ENCODE measurements at places on chromosomes 6 and 20.

GRCh38 chr6:56399250-56399671 is 151.9 kb upstream of the COL21A1 start:
- no peaks in the 10 kb centered on the region for H3K4me1 ChIP-seq
- H3K4me3 ChIP-seq = no peak overlapping the region
- DNase-seq = no peak
- H3K27ac ChIP-seq = no peak overlapping the region

DNA sequence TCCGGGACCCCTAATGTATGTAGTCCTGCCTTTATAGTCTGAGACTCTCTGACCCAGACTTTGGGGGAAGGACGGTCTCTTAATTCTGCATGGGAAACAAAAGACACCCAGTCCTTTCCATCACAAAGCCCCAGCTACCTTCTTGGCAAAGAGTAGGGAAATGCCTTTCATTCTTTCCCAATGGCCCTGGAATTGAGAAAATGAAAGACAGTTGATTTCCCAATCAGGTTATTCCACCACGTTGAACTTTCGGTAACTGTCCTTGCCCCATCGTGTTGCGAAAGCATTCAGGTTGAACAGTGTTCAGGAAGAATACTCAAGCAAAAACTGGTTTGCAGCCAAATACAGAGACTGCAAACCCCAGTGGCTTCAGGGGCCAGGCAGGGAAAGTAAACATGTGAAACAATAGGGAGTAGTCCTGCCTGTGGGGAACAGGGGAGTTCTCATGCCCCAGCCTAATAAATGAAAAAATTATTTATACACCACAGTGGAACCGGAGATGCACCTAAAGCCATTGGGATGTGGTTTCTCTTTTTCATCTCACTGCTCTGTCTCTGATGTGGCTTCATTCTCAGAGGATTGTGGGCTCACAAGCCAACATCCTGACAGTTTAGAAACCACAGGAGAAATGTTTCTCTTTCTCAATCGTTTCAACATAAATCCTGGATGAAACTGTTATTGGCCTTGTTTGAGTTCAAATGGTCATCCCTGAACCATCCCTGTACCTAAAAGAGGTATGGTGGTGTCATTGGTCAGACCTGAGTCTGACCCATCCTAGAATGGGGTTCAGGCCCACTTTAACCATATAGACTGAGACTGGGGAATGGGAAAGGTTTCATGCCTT is 44.2 kb upstream of the SLC9A8 start:
- no peak overlapping the region for H3K4me3 ChIP-seq
- H3K36me3 ChIP-seq = no peaks in the 10 kb centered on the region
- H3K4me1 ChIP-seq = peaks cover 57% of the 10 kb centered on the region
- H3K27me3 ChIP-seq = no peaks in the 10 kb centered on the region
- peak overlapping the region; percentile 60 for H3K27ac ChIP-seq

DNA sequence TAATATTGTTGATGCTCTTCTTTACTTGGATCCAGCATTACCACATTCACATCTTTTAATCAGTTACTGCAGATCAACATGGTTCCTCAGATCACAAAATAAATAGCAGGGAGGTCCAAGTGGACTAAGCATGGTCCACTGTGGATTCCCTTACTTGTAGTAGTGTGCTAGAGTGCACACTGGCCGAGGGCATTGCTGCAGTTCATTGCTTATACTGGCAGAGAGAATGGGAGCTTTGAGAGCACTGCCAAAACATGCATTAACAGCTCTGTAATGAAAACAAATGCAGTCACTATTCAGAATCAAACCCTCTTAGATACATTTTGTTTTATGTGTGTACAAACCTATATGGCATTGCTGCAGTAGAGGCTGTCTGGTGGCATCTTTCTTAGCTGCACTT is 471.5 kb downstream of the CD109 start:
- H3K4me3 ChIP-seq = no peak overlapping the region
- no peak overlapping the region for H3K27ac ChIP-seq
- peaks cover 6% of the 10 kb centered on the region for H3K4me1 ChIP-seq
- no peaks in the 10 kb centered on the region for H3K36me3 ChIP-seq

DNA sequence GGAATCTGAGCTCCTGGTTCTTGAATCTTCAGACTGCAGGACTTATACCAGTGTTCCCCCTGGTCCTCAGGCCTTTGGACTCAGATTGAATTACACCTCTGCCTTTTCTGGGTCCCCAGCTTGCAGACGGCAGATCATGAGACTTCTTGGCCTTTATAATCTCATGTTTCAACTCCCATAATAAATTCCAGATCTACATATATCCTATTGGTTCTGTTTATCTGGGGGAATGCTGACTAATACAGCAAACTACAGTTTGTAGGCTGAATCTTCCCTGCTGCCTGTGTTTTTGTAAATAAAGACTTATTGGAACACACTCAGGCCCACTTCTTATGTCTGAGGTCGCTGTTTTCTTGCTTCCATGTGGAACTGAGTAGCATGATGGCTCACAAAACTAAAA is 184.7 kb downstream of the HDGFL1 start:
- H3K4me1 ChIP-seq = no peaks in the 10 kb centered on the region
- no peak overlapping the region for H3K4me3 ChIP-seq
- no peak overlapping the region for H3K27ac ChIP-seq
- no peaks in the 10 kb centered on the region for H3K27me3 ChIP-seq
- H3K36me3 ChIP-seq = no peaks in the 10 kb centered on the region

DNA sequence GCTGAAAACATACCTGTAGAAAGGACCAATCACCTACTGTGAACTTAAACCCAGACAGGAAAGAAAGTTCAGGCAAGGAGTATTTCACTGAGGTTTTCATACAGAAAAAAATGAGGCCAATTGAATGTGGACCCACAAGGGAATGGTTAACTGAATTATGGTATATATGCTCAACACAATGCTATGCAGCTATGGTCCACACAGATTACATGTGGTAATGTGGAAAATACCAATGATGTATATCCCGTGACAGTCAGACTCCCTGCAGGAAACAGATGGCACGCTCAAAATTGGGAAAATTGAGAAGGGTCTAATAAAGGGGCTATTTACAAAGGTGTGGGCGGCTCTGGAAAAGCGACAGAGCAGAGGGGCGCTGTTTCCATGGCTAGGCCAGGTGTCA is 47.1 kb upstream of the PIM1 start:
- no peak overlapping the region for H3K27ac ChIP-seq
- no peak for DNase-seq

- no peak overlapping the region for H3K4me3 ChIP-seq
- H3K4me1 ChIP-seq = no peaks in the 10 kb centered on the region
- H3K27me3 ChIP-seq = no peaks in the 10 kb centered on the region
- DNase-seq = no peak
Measured at GRCh38 chr6:151464702-151465101, 12.8 kb upstream of the RMND1 start.

DNA sequence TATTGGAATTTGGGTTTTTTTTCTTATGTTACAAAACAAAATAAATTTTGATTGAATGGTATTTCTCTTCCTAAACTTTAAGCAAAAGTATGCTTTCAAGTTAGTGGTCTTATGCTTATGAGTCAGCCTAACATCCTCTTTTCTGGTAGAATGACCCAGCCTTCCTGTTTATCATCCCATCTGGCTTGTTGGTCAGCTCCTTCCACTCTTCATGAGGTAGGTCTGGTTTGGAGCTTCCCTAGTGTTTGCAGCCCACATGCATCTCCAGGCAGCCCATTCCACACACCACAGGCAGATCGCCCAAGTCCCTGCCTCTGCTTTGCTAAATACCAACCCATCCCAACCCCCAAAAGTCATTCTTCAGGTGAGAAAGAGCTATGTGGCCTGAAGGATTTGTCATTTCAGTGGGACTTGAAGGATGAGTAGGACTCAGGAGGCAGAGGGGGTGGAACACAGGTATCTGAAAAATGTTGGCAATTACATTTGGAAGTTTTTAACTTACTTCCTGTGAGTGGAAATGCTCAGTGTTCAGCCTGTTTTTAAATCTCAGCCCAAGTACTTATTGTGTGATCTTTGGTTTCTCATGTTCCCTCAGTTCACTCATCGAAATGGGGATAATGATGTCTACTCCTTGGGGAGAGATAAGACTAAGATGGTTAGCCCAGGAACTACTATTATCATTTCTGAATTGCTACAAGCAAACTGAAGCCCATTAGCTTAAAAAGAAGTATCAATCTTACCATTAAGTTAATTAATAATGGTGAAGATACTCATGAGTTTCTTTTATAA is 294.0 kb downstream of the ADGB start:
- no peaks in the 10 kb centered on the region for H3K36me3 ChIP-seq
- no peak overlapping the region for H3K27ac ChIP-seq
- no peaks in the 10 kb centered on the region for H3K27me3 ChIP-seq

GRCh38 chr6:50847890-50848594 is 29.4 kb downstream of the TFAP2B start:
- peaks cover 75% of the 10 kb centered on the region for H3K27me3 ChIP-seq
- no peak overlapping the region for H3K4me3 ChIP-seq
- H3K36me3 ChIP-seq = no peaks in the 10 kb centered on the region
- peaks cover 32% of the 10 kb centered on the region for H3K4me1 ChIP-seq

DNA sequence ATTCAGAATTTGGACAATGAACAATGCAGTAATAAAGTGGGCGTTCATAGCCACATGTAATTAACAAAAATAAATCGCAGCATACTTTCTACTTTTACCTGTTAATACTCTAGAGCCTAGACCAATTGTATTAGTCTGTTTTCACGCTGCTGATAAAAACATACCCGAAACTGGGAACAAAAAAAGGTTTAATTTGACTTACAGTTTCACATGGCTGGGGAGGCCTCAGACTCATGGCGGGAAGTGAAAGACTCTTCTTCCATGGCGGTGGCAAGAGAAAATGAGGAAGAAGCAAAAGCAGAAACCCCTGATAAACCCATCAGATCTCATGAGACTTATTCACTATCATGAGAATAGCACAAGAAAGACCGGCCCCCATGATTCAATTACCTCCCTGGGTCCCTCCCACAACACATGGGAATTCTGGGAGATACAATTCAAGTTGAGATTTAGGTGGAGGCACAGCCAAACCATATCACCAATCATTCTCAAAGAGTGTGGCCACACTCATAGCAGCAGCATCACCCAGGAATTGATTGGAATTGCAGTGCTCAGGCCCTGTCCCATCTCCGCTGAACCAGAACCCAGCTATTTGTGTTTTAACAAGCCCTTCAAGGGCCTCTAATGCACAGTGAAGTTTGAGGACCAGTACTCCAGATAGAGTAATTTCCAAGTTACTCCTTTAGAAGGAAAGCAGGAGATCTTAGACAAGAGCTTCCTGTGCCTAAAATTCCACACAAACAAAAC is 650.0 kb downstream of the KIF16B start:
- no peaks in the 10 kb centered on the region for H3K27me3 ChIP-seq
- H3K4me3 ChIP-seq = no peak overlapping the region
- DNase-seq = no peak
- H3K27ac ChIP-seq = no peak overlapping the region
- no peaks in the 10 kb centered on the region for H3K4me1 ChIP-seq

DNA sequence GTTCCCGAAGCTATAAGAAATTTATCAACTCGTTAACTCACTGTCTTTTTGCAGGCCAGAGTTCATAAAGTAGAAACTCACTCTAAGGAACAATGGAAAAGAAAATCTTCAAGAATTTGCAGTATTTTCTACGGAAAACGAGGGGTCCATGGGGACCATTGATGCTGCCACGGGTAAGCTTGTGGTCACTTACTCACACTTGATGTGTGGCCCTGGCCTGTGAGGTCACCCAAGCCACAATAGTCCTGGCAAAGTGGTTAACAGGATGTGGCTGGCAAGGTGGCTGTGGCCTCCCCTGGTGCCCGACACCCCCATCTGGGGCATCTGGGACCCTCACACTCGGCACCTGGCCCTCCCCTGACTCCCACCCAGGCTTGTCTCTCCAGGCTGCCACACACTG is 123.4 kb downstream of the C6orf118 start:
- H3K27me3 ChIP-seq = no peaks in the 10 kb centered on the region
- no peak overlapping the region for H3K27ac ChIP-seq

DNA sequence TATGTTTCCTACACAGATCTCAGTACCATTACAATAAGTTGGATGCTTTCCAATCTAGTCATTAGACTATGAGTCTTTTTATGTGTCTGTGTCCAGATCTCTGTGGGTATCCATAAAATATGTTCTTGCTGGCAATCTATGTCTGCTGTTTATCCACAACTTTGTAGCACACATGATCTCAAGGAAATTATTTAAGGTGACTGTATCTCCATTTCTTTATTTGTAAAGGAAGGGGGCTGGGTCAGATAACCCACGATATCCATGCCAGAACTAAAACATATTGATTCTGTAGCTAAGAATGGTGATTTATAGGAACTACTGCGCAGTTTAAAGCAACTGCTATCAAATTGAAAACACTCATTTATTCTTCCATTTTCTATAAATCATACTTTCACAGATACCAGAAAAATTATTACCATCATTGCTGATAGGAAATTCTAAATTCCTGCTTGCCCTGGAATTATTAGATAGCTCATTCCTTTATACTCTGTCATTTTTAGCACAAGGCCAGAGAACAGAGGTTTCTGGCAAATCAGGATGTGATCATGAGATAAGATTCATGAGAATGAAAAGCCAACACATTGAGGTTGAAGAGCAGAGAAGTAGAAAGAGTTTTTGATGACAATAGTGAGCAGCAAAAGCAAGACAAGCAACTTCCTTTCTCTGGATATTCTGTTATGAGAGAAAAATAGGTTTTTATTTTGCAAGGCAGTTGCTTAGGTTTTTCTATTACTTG is 851.4 kb upstream of the CITED2 start:
- H3K4me3 ChIP-seq = no peak overlapping the region
- no peak for DNase-seq
- no peaks in the 10 kb centered on the region for H3K27me3 ChIP-seq
- H3K36me3 ChIP-seq = no peaks in the 10 kb centered on the region

DNA sequence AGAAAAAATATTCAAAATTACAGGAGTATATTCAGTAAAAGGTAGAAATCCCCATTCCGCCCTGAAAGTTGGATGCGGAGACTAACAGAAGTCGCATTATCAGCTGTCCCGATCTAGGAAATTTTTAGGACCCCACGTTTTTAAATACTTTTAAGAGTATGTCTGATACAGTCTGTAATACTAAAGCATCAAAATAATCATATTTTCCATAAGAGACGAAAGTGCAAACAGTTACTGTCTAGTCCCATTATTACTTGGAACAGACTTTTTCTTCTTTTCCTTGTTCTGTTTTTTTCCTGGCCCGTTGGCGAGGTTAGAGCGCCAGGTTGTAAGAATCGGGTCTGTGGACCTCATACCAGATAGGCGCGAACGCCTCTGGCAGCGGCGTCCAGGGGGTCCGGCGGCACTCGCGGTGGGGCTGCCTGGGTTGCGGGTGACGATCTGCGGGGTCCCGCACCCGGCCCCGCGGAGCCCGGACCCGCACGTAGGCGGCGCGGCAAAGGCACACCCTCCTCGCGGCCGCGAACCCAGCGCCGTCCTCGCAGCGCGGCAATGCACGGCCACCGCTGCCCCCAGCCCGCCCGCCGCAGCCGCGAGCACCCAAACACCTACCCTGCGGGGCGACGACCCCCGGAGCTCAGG is 460 bp downstream of the PLAGL1 start:
- H3K4me1 ChIP-seq = no peaks in the 10 kb centered on the region
- no peaks in the 10 kb centered on the region for H3K27me3 ChIP-seq
- peak overlapping the region; percentile 70 for H3K4me3 ChIP-seq

DNA sequence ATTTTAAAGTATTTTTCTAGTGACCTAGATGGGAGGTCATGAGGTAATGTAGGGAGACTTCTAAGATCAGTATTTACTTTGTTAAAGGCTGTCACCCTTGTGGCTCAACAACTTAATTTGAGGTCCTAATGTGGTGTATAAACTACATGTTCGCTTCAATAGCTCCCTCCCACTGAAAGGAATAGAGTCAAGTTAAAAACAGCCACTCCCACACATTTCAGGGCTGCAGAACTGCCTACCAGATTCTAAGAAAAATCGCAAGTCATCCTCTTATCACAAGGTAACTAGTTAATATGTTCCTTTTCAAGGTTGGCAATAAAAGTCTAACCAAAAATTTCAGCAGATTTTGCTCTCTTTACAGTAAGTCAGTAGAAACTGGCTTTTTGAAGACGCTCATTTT is 15.1 kb downstream of the GSTA1 start:
- no peaks in the 10 kb centered on the region for H3K27me3 ChIP-seq
- H3K36me3 ChIP-seq = no peaks in the 10 kb centered on the region
- no peak overlapping the region for H3K27ac ChIP-seq
- DNase-seq = no peak
- no peaks in the 10 kb centered on the region for H3K4me1 ChIP-seq
- H3K4me3 ChIP-seq = no peak overlapping the region

Measured in suprapubic skin (tissue), 4 donors.